ENCODE measurements at places on chromosomes 16 and 17.
A peak's percentile ranks its signal among the peaks of the same experiment; 100 is the strongest.

- no peak for DNase-seq
Measured at GRCh38 chr16:83806036-83806435, 1.7 kb upstream of the HSBP1 start.

GRCh38 chr17:194828-195602 is 13.6 kb upstream of the DOC2B start:
- no peak for DNase-seq

GRCh38 chr17:40025991-40026815 is 11.0 kb downstream of the CSF3 start:
- DNase-seq: no peak

DNA sequence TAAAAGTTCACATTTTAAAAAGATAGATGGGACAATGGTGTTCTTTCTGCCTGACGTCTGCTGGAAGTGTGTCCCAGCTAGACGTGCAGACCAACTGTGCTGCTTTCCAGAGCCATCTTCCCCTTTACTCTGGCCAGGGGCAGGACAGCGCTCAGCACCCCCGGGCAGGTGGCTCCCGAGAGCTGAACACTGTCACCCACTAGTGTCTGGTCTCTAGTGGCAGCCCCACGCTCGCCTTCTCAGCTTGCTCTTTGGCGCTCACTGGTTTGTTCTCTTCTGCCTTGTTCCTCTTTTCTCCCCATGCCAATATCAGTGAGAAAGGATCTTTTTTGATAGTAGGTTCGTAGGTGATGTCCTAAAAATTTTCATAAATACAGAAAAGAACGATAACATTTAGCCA is 25.7 kb downstream of the ZC3H18 start:
- no peak for DNase-seq

- DNase-seq: no peak
Measured at GRCh38 chr16:53915452-53916160, 211.7 kb downstream of the FTO start.

GRCh38 chr17:7549401-7550055 is 670 bp downstream of the TNFSF12 start:
- no peak for DNase-seq

DNA sequence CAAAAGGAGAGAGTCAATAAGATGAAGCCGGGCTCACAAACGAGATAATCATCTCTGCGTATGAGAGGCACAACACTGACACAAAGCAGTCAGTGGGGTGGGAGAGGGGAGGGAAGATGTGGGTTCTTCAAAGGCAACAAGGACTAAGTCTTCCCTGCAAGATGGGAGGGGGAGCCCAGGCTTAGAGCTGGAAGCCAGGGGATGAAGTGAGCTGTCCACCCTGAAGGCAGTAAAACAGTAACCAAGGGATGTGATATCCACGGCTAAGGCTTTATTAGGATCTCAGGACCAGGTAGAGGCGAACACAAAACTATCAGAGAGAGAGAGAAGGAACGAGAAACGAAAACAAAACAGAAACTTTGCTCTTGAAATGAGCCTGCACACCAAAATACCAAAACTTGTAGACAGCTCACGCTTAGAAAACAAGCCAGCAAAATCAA is 115.9 kb downstream of the DYNLRB2 start:
- no peak for DNase-seq

DNA sequence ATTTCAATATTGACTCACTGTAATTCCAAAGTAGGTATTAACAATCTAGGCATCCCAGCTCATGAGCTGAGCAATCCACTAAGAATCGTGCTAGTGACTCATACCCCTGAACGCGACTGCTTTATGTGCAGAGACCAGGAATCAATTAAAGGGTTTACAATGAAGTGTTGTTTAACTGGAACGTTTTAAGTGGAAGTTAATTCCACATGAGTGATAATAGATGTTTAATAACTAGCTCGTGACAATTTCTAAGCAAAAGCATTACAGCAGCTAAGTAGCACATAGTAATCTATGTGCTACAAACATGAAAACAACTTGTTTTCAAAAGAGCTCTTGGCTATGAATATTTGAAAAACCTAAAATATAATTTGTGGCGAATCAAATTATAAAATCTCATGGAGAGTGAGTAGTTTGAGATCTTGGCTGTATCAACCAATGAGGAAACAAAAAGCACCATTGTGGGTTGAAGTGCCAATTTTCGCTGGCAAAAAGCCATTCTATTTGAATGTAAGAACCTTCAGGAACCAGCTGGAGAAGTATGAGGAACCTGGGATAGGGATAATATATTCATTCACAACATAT is 9.4 kb downstream of the GJC1 start:
- DNase-seq: peak; percentile 92

- DNase-seq: no peak
Measured at GRCh38 chr17:73536700-73537605, 107.3 kb downstream of the SDK2 start.

GRCh38 chr17:7111784-7112509 is 2.7 kb downstream of the ASGR2 start:
- no peak for DNase-seq

GRCh38 chr17:35846055-35846809 is 22.5 kb downstream of the HEATR9 start:
- no peak for DNase-seq

DNA sequence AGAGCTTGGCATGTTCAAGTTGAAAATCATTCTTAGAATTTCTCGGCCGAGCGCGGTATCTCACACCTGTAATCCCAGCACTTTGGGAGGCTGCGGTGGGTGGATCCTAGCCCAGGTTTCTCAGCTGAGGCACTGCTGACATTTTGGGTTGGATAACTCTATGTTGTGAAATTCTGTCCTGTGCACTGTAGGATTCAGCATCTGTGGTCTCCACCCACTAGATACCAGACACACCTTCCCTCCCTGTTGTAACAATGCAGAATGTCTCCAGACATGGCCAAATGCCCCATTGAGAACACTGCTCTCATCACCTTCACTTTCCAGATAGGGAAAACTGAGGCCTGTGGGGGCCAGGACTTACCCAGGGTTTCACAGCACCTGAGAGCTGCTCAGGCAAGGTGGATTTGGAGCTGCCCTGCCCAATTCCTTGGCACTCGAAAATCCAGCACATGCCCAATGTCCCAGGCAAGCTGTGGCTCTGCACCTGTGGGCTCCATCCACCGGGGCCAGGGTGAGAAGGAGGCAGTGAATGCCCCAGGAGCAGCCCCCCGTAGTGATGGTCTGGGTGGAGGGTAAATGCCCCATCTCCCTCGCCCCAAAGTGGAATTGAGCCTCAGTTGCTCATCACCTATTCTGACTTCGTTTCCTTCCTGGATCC is 20.2 kb upstream of the TVP23A start:
- DNase-seq: no peak

- no peak for DNase-seq
Measured at GRCh38 chr16:82730901-82731300, 104.1 kb downstream of the CDH13 start.

DNA sequence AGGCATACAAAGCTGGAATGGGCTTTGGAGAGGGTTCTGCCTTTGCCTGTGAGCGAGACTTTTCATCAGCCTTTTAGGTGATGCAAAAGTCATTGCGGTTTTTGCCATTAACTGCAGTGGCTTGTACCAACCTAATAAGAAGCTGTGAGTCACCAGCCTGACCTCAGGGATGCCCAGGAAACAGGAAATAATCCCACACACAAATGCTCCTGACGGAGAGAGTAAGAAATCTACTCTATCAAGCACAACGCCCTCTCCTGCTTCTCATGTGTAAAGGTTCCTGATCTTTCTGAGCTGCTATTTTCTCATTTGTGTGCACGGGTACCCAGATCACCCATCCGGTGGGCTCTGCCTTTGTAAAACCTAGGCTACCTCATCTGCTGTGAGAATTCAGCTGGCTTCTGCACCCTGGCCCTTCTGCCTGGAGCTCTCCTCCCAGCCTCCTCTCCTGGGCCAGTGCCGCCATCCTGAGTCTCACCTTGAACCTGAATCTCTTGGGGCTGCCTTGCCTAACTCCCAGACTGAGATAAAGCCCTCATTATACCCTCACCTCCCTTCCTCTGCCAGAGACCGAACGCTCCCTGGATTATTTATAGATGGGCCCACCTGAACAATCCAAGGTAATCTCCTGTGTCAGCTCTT is 299.7 kb downstream of the C16orf95 start:
- DNase-seq: no peak

DNA sequence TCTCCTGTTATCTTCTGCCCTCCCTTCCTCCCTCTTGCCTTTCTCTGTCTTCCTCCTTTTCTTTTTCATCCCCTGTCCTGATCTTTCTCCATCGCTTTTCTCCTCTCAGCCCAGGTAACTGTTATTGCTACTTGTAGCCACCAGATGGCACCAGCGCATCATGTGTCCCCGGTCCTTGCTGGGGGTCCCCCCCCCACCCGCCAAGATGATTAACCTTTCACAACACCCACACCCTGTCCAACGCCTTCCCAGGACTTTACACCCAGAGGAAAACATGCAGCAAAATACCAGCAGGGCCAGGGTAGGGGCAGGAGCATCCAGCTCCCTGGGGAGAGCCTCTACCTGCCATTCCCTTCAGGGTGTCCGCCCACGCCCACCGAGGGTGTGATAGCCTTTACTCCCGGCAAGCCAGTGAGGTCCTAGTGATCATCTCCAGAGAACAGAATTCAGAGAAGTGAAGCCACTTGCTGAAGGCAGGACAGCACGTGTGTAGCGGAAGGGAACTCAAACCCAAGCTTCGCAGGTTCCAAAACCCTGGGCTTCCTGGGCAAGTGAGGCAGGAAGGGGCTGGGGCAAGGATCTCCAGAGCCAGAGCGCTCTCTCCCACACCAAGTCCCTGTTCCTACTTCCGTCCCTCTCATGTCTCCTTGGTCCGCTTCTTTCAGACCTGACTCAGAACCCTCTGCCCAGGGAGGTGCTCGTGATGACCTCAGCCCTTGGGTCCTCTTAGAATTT is 13.4 kb upstream of the TAC4 start:
- DNase-seq: peak; percentile 13

DNA sequence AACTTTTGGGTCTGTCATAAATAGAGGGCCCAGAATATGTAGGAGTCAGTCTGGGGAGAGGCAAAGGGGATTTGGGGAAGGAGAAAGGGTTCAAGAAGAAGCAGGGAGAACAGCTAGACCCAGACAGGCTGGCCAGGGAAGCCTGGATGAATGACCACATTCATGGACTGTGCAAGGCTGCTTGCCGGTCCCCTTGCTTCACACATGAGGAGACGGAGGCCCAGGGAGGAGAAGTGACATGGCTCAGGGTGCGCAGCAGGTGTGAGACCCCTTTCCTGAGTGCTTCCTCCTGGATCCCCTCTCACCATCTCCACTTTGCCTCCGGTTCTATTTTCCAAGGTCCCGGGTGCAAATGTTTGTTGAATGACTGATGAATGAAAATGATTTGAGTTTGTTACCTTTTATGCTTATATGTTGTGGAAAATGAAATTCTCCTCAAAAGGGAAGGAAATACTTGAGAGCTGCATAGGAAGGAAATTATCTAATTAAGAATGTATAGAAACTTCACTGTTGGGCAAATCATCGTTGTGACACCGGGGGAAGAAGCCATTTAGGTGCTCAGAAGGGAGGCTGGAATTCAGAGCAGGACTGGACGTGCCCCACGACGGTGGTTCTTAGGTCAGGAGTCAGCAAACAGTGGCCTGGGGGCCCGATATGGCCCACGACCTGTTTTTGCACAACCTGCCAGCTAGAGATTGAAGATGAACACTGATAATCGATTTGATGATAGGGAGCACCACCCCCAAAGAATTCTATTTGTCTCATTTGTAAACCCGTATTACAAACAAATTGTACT is 559 bp downstream of the ITGAM start:
- DNase-seq: no peak

- DNase-seq: no peak
Measured at GRCh38 chr16:85532147-85532546, 81.0 kb upstream of the GSE1 start.

- DNase-seq: no peak
Measured at GRCh38 chr16:15827709-15828343, 29.0 kb downstream of the MYH11 start.

- DNase-seq: peak; percentile 64
Measured at GRCh38 chr16:2470603-2471015, 488 bp upstream of the NTN3 start.

- DNase-seq: no peak
Measured at GRCh38 chr16:13680021-13680889, 239.7 kb upstream of the ERCC4 start.

GRCh38 chr17:3724378-3725077 is 825 bp downstream of the HASPIN start:
- DNase-seq: no peak

DNA sequence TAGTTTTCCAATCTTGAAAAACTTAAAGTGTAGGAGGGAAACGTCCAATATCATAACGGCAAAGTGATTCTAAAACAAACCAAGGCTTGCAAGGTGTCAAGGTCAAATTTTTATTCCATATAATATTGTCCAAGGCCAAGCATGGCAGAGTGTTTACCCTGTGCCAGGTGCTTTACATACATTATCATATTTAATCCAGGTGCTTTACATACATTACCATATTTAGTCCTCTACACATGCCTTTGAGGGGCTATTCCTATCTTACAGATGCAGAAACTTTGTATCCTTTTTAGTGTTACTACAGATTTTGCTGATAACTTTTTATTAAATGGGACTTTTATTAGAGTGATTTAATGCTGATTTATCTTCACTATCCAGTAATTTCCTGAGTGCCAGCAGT is 23.9 kb downstream of the MAF start:
- no peak for DNase-seq

GRCh38 chr17:266219-266618 is 84.8 kb upstream of the DOC2B start:
- DNase-seq: no peak

GRCh38 chr17:57699751-57700219 is 45.3 kb downstream of the CCDC182 start:
- DNase-seq: no peak

GRCh38 chr17:17952691-17953090 is 19.5 kb downstream of the TOM1L2 start:
- no peak for DNase-seq

DNA sequence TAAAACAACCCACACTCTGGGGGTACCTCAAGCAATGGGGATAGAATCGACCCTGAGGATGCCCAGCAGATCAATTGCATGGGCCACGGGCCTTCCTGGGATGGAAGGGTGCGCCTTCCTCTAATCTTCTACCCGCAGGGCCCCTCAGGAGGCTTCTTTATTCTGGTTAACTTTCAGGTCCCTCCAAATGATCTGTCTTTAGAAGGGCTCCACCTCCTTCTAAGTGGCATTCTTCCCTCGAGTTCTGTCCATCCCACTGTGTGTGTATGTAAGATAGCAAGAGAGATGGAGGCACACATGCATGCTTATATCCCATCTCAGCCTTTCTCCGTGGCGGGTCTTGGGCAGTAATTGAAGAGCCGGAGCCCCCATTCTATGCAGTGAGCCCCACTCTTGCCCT is 125.7 kb downstream of the MRM1 start:
- no peak for DNase-seq

GRCh38 chr16:55503726-55504550 is 4.9 kb upstream of the LPCAT2 start:
- DNase-seq: no peak

DNA sequence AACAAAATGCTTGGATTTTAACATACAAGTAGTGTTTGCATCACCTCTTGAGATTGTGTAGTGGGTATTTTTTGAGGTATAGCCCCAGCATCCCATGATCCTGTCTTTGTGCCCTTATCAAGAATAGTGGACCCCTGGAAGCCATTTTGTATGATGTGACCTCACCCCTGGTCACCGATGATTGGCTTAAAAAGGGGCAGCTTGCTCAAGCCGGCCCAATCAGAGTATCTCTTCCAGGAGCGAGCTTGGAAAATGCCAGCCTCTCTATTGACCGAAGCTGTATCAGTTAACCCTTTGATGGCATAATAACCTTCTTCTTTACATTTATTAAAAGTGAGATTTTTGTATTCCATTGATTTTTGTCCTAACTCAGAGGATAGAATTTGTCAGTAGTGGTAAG is 55.5 kb upstream of the FAM20A start:
- no peak for DNase-seq

GRCh38 chr17:35931794-35932425 is 1.3 kb upstream of the RDM1 start:
- no peak for DNase-seq

All from COR-L47 (cell line).